Activated CD4-positive, alpha-beta T cell treated with anti-CD3 and anti-CD28 coated beads, Interleukin-2, amount 10 ng/mL, durations not matched to agents 7 days and 5 days (primary cell): ENCODE measurements at places on chromosomes 1 and 21.

- no peak for DNase-seq
Observed at GRCh38 chr21:32735524-32735923, 7.7 kb upstream of the SYNJ1 start.

- no peak for DNase-seq
Observed at GRCh38 chr1:44261962-44262361, 48.7 kb downstream of the DMAP1 start.

DNA sequence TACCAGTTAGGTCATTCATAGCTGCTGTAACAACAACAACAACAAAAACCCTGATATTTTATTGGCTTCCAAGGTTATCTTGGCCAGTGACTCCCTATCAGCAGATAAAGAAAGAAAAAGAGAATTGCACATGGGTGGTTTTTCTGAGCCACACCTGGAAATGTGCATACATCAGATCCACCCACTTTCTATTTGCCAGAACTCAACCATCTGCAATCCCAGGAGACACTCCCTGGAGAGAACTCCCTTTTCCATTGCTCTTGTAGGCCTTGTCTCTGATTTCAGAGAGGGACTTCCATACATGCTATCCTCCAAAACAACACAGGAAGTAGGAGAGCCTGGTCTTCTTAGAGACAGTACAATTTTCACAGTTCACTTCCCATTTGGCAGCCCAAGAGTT lies 74.9 kb upstream of the ZC3H11B start:
- no peak for DNase-seq

GRCh38 chr1:201309416-201309815 lies 26.1 kb downstream of the PKP1 start:
- no peak for DNase-seq

DNA sequence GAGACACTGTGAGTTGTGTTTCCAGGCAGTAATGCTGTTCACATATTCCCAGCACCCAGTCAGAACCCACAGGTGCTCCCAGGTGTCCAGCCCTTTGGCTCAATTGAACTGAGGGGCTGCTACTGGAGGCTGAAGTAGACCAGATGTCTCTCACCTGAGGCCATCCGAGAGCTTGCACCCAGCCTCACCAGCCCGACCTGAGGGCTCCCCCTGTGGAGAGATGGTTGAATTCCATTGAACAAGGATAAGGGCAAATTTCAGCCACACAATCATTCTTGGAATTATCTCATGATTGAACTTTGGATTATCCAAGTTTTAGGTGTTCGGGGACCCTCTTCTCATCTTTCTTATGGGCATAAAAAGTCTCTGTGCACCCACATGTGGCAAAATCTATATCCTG lies 52.1 kb downstream of the OBSCN start:
- DNase-seq, result no peak

- no peak for DNase-seq
Observed at GRCh38 chr21:42429856-42430255, 26.2 kb downstream of the UBASH3A start.

DNA sequence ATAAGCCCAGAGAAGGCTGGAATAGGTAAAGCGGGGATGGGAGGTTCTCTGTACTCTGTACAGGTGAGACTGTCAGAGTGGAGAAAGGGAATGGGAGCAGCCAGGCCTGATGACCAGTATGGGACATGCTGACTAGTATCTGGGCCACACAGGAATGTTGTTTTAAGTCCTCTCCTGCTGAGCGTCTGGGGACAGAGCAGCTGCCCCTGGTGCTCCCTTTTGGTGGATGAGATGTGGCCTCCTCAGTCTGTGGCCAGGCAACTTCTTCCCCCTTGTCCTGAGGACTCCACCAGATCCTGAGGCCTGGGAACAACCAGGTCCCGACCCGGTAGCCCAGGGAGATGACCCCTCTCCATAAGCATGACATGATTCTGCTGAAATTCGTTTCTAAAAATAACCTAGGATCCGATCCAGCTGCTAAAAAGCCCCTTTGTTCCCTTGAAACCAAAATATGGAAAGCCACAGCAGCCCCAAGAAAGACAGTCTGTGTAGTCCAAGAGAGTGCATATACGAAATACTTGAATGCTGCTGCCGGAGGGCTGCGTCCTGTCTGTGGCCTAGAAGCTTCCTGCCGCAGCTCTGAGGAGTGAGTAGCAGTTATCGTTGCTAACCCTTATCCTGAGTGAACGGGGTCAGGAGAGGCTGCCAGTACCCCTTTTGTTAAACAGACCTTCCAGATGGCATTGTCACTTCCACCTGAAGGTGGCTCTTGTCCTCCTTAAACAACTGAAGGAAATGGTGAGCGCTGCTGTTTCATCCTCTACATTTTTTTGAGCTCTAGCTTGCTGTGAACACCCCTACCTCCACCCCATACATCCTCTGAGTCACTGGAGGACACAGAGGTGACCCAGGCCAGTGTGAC lies 47.1 kb downstream of the ATP2B4 start:
- DNase-seq, result peak; percentile 86

DNA sequence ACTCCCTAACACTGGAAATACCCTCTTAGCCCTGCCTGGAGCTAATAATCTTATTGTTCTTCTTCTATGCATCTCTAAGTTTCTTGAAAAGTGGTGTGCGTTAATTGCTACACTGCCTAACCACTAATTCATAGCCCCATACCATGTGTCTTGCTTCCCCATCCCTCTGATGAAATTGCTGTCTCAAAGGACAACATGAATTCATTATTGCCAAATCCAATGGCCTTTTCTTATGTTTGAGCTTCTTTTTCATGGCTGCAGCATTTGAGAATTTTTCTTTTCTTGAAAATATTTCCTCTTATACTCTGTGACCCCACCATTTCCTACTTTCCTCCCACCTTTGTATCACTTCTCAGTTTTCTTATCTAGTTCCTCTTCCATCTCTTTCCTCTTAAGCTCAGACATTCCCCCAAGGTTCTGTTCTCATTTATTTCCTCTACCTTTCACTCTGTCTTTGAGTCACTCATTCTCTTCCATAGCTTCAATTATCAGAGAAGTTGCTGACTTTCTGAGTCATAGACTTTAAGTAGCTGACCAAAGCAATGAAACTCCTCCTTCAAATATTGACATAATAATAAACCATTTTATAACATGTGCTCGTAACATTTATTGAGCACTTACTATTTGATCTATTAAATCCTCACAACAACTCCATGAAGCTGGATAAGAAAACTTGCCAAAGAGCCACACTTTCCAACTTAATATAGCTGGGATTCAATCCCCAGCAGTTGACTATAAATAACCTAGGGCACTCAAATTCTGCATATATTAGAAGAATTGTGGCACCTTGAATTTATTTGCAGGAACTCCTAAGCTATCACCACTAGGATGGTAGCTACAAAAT lies 35.5 kb upstream of the ATP6V1G3 start:
- no peak for DNase-seq

DNA sequence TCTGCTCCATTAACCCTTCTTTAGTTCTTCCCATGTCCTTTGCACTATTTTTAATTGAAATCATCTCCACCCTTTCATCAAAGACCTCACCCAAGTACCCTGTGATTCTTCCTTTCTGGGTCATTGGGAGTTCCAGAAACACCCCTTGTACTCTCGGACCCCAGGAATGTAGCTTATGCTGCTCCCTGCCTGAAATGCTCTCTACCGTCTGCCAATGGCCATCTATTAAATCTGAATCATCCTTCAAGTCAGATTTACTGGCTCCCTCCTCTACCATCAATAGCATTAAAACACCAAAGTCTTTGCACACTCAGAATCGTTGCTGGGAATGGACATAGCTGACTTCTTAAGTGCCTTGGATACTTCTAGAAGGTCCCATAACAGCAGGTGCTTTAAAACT lies 73.2 kb upstream of the GADD45A start:
- DNase-seq, result no peak

- no peak for DNase-seq
Observed at GRCh38 chr1:171420810-171421209, 64.5 kb upstream of the PRRC2C start.

GRCh38 chr1:78360584-78360983 lies 130.2 kb upstream of the PTGFR start:
- DNase-seq, result no peak

DNA sequence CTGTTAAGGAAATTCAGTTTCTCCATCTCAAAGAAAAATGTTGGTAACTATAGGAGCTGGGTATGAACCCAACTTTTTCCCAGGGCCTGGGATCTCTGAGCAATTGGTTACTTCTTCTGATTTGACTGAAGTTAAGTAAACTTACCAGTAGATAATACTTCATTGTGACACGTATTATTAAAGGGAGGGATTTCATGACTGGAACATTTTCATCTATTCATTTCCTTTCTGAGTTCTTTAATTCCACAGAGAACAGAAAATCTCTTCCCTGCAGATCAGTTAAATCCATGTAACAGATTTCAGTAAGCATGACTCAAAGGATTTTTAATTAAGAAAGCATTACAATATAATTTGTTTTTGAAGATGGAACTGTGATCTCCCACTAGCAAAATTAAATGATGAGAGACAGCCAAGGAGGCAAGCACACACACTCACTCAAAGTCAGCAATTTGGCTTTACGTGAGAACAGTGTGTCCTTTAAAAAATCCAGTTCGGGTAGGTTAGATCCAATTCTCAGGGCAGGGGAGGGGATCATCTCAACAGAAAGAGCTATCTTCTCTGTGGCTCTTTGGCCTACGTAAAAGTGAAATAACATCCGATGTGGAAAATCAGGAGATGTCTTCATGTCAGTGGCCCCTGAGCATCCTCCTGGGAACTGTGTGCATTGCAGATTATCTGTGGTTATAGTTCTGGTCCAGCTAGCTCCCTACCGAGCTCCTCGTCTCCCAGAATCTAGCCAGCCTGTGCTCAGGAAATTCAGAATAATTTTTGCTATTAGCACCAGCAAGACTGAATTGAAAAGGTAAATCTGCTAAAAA lies 10.8 kb upstream of the MYOC start:
- DNase-seq, result no peak

GRCh38 chr21:41766883-41767605 lies at the start of gene RIPK4:
TSS of gene RIPK4 (minus strand) at chr21:41767052. CDS start at chr21:41767041, 11 bp downstream.
- DNase-seq, result peak; percentile 56

- no peak for DNase-seq
Observed at GRCh38 chr1:25243907-25244306, 3.3 kb downstream of the RSRP1 start.

DNA sequence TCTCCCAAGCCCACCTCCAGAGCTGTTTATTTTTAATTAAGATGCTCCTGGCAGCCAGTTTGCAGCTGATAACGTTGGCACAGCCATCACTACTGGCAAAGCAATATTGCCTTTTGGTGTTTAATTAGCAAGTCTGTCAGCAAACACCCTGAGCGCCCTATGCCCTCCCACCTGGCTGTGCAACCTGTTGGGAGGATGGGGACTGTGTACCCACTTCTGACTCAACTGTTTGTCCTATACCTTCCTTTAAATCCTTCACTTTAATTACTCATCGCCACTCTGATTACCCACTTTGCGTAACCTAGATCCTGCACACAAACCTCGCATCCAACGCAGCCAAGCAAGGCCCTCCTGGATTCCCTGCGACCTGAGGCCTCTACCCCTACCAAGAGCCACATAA lies 67.1 kb downstream of the BCAR3 start:
- no peak for DNase-seq

GRCh38 chr1:247211339-247211738 lies 39.5 kb upstream of the ZNF124 start:
- no peak for DNase-seq

DNA sequence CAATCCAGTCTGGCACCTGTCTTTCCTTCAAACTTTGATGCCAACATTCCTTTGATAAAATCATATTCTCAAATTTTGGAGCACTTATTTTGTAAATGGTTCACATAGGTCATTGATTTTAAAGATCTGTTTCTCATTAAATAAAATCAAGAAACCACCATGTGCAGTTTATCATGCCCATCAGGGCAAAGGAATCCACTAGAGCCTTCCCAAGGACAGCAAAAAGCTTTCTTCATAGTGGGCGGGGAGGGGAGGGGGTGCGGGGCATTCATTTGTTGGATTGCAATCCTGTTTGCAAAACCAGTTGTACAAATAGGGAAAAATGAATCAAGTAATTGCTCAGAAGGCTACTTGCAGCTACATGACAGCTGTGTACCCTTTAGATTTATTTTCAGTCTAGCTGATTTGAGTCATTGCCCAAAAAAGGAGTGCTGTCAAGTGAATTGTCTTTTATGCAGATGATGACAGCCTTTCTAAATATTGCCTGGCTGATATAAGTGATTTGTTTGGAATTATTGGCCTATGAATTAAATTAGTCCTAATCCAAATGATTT lies 23.0 kb downstream of the LRRC8B start:
- DNase-seq, result no peak

- no peak for DNase-seq
Observed at GRCh38 chr1:175217721-175218531, 25.4 kb upstream of the KIAA0040 start.

DNA sequence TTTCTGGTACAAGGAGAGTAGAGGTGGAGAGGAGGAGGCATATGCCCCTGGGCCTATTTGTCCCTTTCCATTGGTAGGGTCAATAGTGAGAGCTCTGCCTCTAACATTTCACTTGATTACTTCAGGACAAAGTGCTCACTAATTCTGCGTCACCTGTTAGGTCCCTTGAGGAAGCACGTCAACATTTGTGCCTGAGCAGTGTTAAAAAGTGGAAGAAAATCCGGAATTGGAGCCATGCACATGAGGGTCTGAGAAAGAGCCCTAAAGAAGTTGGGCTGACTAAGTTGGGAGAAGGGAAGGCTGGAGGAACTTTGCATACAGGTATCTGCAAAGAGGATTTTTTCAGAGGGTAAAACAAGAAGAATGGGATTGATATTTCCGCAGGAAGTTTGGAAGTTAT lies 1.9 kb downstream of the SLC25A44 start:
- no peak for DNase-seq

- DNase-seq, result no peak
Observed at GRCh38 chr1:160080381-160081100, 797 bp upstream of the KCNJ9 start.

DNA sequence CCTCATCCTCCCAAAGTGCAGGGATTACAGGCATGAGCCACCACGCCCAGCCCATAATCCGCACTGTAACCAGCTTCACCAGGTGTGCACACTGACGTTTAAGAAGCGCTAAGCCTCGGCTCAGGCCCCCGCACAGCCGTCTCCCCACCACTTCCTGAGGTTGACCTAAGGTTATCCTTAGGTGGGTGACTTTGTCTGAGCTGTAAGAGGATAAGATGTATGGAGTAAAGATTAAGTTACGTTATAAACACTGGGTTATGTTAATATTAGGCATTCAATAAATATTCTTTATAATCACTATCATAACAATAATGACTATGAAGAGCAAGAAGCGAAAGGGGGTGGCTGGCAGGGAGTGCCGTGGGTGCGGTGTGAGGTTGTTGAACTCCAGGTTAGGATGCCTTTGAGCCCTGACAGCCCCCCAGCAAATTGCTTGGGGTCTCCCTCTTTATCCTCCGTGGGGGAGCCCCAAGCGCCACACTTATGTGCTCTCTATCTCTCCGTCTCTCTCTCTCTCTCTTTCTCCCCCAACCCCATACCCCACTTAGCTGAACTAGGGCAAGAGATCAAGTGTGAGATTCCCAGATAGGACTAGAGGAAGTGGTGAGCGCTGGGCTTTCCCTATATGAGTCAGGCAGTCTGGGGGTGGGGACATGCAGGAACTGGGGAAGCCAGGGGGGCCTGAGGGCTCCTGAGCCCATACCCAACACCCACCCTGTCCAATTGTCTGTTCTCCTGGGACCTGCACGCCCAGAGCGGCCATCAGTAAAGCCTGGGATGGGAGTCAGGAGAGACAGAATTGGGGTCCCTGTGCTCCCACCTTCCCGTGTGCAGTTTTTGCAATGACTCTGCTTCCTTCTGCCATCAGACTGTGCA lies 7.6 kb downstream of the EFHD2 start:
- peak; percentile 43 for DNase-seq
